ENCODE measurements at places on chromosomes 13 and 19.

GRCh38 chr13:90420683-90421082, 926.8 kb upstream of the MIR17HG start:
- H3K36me3 ChIP-seq = no peaks in the 10 kb centered on the region
- H3K4me1 ChIP-seq = no peaks in the 10 kb centered on the region
- H3K27ac ChIP-seq = no peak overlapping the region
- no peak overlapping the region for H3K4me3 ChIP-seq
- DNase-seq = no peak
- no peaks in the 10 kb centered on the region for H3K27me3 ChIP-seq

DNA sequence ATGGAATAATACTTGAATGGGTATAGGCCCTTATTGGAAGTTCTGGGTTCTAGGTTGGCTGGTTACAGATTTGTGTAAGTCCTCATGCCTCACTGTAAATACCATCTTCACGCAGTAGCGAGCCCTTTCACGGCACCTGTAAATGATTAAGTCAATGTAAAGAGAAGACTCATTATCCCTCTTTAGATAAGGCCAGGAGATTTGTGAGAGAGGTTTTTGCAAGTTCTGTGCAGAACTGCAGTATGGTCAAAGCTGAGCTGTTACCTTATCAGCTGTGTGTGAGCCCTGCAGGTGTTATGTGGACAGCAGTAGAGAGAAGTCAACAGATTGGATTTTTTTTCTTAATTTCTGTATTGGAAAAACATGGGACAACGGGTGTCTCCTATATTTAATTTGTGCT, 141.6 kb downstream of the SHISA2 start:
- H3K27ac ChIP-seq = no peak overlapping the region
- no peaks in the 10 kb centered on the region for H3K36me3 ChIP-seq
- DNase-seq = no peak
- H3K4me1 ChIP-seq = no peaks in the 10 kb centered on the region
- H3K27me3 ChIP-seq = no peaks in the 10 kb centered on the region

DNA sequence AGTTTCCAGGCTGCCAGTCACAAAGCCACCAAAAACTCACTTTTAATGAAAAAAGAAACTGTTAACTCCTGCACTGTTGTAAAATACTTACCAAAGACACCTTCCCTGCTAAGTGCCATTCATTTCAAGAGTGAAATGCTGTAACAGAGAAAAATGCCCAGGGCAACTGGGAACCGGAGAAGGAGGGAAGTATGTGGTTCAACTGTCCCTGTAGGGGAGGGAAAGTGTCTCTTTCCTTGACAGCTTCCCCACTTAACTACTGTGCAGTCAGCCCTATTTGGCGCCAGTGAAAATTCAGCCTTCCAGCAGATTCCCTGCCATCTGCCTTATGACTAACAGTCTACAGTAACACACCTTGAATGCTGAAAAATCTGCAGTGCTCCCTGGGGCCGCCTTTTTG, 789.0 kb downstream of the DIAPH3 start:
- H3K27ac ChIP-seq = no peak overlapping the region
- peaks cover 2% of the 10 kb centered on the region for H3K27me3 ChIP-seq
- no peak for DNase-seq

GRCh38 chr19:46000491-46001246, 5.4 kb downstream of the CCDC61 start:
- DNase-seq = peak; percentile 66
- H3K36me3 ChIP-seq = peaks cover 3% of the 10 kb centered on the region
- no peaks in the 10 kb centered on the region for H3K4me1 ChIP-seq
- H3K27me3 ChIP-seq = no peaks in the 10 kb centered on the region
- no peak overlapping the region for H3K4me3 ChIP-seq
- H3K27ac ChIP-seq = no peak overlapping the region

DNA sequence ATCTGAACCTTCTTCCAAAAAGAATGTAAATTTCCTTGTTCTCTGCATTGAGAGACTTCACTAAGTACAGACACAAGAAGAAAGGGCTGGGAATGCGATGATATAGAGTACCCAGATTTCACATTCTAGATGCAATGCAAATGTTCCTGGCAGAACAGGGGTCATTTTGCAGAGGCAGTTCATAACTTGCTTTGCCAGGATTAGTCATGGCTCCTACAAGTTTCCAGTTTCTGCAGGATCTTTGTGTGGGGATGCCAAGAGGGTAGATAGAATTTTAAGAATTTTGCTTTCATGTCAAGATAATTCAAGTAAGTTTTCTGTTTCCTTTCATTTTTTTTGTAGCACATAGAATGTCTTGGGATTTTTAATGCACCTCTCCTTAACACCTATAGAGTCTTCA, 181.2 kb downstream of the FGF9 start:
- no peak overlapping the region for H3K27ac ChIP-seq
- DNase-seq = no peak
- H3K4me1 ChIP-seq = no peaks in the 10 kb centered on the region
- H3K27me3 ChIP-seq = no peaks in the 10 kb centered on the region
- H3K4me3 ChIP-seq = no peak overlapping the region

GRCh38 chr13:80399340-80400163, 58.6 kb upstream of the SPRY2 start:
- no peak overlapping the region for H3K27ac ChIP-seq
- H3K4me3 ChIP-seq = no peak overlapping the region
- no peak for DNase-seq
- no peaks in the 10 kb centered on the region for H3K4me1 ChIP-seq
- H3K36me3 ChIP-seq = no peaks in the 10 kb centered on the region

- DNase-seq = no peak
- H3K36me3 ChIP-seq = no peaks in the 10 kb centered on the region
- H3K4me3 ChIP-seq = peak within 1 kb of the TSS; percentile 72
- peaks cover 15% of the 10 kb centered on the region for H3K4me1 ChIP-seq
- peak within 1 kb of the TSS; percentile 74 for H3K27ac ChIP-seq
Observed at GRCh38 chr13:102401766-102402165, at the start of gene FGF14. FGF14 (minus strand) TSS chr13:102402048.

- no peak overlapping the region for H3K27ac ChIP-seq
- no peak overlapping the region for H3K4me3 ChIP-seq
- H3K4me1 ChIP-seq = no peaks in the 10 kb centered on the region
- H3K36me3 ChIP-seq = no peaks in the 10 kb centered on the region
- H3K27me3 ChIP-seq = no peaks in the 10 kb centered on the region
- DNase-seq = no peak
Observed at GRCh38 chr13:42777467-42777866, 3.9 kb upstream of the FAM216B start.

GRCh38 chr19:480016-480855, 16.1 kb upstream of the MADCAM1 start:
- peaks cover 4% of the 10 kb centered on the region for H3K4me1 ChIP-seq
- no peaks in the 10 kb centered on the region for H3K27me3 ChIP-seq
- H3K27ac ChIP-seq = peak overlapping the region; percentile 55
- H3K4me3 ChIP-seq = no peak overlapping the region

GRCh38 chr13:29935309-29935981, 85.0 kb upstream of the UBL3 start:
- no peaks in the 10 kb centered on the region for H3K36me3 ChIP-seq
- no peaks in the 10 kb centered on the region for H3K27me3 ChIP-seq
- H3K4me3 ChIP-seq = no peak overlapping the region
- H3K4me1 ChIP-seq = no peaks in the 10 kb centered on the region

DNA sequence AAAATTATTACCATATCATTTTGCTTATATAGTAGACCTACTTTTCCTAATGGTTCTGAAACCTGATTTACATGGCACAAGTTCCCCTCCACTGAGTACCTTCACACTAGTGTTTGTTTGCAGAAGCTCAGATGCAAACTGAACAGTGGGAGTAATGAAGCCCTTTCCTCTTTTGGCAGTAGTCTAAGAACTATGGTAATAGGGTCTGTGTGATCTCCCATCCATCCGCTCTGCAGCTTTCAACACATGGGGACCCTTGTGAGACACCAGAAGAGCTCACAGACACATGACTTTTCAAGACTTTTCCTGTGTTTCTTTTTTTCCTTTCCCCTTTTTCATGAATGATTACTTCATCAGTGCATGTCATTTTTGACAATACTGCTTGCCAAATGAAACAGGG, 336.0 kb downstream of the ATP8A2 start:
- no peaks in the 10 kb centered on the region for H3K27me3 ChIP-seq
- no peaks in the 10 kb centered on the region for H3K4me1 ChIP-seq
- H3K36me3 ChIP-seq = no peaks in the 10 kb centered on the region
- H3K27ac ChIP-seq = no peak overlapping the region
- no peak overlapping the region for H3K4me3 ChIP-seq
- no peak for DNase-seq

- no peak for DNase-seq
- H3K27me3 ChIP-seq = no peaks in the 10 kb centered on the region
Observed at GRCh38 chr13:27321468-27322431, 51.1 kb downstream of the RASL11A start.
